NCI-H1105 treated with DMSO at 0.1 percent for 48 hours (cell line): ENCODE measurements at places on chromosomes 12 and 14.

GRCh38 chr14:77139540-77140358 lies 1.8 kb downstream of the ZDHHC22 start:
- DNase-seq: peak; percentile 67

- DNase-seq: no peak
These were observed 3.0 kb upstream of the GARIN2 start for GRCh38 chr14:67186172-67186768.

- DNase-seq: no peak
These were observed 291.7 kb upstream of the FAR2 start for GRCh38 chr12:28857369-28857768.

DNA sequence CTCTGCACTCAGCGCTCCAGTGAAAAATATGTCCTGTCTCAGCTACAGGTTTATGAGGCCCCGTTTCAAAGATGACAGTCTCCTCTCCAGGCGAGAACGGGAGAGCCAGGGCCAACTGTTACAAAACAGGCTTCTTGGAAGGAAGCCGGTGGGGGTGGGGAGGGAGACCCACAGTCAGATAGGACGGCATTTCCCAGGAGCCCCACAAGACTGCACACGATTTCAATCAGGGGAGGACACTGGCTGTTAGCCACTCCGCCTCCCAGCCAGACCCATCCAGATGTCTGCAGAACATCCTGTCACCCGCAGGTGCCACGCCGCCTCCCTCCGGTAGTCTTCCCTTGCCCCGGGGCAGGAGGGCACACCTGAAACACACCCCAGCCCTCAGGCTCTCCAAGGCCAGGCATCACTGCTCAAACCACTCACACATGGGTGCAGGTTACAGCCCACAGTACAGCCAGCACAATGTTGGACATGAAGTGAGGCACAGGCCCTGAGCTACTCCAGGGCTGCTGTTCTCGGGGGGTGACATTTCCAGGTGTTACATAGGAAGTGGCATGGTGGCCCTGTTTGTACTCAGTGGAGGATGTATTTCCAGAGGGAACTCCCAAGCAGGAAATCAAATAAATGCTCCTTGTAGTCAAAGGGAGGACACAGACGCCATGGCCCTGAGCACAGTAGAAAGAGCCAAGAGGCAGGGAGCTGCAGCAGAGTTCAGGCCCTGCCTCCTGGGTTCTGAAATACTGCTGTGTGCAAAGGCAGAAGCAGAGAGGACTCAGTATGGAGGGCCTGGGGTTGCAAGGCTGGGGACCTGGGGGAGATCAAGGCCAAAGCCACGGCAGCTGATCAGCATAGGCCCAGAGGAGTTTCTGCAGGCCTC lies 138.1 kb downstream of the BCL11B start:
- DNase-seq: no peak

GRCh38 chr12:120696626-120697025 lies 9.7 kb downstream of the MLEC start:
- DNase-seq: no peak

DNA sequence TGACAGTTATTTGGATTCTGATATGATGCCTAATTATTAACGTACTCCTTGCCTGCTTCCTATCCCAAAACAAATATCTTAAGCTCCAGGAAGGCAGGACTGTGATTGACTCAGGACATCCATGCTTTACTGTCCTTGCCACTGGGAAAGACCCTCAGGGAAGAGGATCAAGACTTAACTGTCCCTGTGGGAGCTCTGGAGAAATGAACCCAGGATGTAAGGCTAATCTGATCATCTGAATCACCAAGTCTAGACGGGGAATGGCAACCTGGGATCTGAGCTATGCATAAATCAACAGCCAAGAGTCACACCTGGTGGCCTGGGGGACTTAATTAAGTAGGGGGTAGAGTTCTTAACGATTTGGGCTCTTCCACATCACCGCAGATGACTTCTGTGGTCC lies 153.2 kb upstream of the BCL2L14 start:
- DNase-seq: no peak

GRCh38 chr14:33556382-33557121 lies 394.3 kb downstream of the EGLN3 start:
- no peak for DNase-seq

DNA sequence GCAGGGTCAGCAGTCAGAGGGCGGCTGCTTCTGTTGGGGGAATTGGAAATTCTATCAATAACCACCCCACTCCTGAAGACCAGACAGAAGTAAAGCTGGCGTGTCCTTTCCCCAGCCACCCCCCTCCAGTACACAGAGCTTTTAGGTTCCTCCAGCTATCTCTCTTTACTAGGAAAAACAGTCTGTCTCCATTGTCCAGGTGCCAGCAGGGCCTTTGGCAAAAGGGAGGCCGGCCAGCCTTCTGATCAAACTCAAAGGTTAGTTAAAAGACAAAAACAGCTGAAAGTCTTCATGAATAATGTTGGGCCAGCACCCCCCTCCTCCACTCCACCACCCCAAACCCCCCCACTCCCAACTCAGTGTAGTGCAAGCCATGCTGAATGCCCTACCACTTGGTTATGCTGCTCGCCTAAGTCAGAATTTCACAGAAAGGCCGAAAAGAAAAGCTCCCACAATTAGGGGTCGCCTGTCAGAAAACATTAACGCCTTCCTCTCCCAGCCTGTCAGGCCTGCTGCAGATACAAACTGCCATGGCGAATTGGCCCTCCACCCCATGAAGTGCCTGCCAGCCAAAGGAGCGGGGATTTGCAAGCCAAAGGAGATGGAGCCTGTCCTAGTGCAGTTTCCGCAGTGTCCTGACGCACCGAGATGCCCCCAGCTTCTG lies 8.9 kb downstream of the ASCL1 start:
- DNase-seq: no peak

GRCh38 chr14:54796961-54797360 lies 105.7 kb downstream of the GCH1 start:
- DNase-seq: no peak

DNA sequence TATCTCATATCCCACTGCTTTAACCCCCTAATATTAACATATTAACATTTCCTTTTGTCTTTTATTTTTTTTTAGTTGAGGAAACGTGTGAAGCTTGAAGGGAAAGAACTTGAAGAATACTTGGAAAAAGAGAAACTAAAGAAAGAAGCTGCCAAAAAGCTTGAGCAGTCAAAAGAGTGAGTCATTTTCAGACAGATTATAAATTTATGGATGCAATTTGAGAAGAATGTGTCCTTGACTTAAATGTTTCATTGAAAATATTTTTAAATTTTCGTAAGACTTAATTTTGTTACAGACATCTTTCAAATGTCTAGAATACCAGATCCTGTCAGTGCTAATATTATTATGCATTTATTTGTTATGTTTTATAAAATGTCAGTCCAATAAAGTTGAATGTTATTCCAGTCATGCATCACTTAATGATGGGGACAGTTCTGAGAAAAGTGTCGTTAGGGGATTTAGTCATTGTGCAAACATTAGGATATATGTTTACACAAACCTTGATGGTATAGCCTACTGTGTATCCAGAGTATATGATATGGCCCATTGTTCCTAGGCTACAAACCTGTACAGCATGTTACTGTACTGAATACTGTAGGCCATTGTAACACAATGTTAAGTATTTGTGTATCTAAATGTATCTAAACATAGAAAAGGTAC lies 32.6 kb downstream of the CPSF2 start:
- no peak for DNase-seq

DNA sequence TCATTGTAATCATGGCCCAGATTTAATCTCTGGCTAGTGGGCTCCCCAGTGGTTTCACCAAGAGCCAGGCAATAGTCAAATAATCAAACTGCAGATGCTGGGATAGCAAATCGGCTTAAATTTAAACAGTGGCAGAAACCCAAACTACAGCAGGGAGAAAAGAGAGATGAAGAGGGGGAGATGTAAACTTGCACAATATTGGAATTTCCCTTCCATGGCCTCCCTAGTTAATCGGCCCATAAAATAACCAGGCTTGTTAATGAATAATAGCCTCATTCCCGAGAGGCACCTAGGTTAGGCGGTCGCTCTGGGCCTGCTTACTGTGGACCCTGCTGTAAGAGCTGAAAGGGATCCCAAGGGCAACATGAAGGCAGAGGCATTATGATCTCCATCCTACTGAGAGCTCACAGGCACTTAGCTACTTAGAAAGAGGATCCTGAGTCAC lies 116.2 kb downstream of the NUAK1 start:
- DNase-seq: no peak

GRCh38 chr14:60311417-60311816 lies 62.4 kb downstream of the PPM1A start:
- no peak for DNase-seq

DNA sequence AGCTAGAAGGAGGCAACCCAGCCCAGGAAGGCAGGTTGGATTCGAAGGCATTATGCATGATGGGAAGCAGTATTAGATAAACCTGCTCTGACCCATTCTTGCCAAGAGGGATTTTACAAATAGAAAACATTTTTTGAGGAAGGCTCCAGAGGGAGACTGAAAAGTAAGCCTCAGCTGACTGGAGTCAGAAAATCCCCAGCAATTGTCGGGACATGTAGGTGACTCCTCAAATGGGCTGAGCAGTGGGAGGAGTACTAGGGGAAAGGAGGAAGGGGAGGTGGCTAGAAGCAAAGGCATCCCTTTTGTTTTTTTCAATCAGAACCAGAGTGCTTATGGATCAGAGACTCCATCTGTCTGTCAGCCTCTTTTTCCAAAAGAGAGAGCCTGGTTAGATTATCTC lies 138.1 kb upstream of the NTF3 start:
- DNase-seq: no peak

- DNase-seq: no peak
These were observed 964.2 kb downstream of the NRXN3 start for GRCh38 chr14:79134361-79134760.

DNA sequence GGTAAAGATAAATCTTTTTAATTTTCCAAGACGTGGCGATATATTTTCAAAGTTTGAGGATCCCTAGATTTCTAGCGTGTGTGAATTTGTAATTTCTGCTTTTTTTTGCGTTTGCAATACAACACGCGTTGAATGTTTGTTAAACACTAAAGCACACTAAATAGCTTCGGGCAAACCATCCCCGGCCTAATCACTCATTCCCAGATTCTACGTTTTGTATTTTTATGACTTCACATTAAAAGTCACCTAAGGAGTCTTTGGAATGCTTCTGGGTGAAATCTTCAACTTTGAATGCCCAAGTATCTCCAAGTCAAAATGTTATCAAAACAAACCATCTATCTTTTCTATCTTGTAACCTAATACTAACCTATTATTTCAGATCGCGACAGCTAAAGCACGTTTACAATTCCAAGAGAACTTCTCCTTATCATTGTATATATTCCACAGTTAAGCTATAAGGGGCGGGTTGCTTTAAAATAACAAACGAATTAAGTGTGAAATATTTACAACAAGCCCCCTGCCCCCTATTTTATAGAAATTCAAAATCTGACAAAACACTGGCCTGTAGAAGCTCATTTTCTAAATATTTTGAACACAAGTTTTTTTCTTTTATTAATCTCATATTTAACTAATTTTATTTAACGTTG lies 1.1 kb downstream of the ALX1 start:
- DNase-seq: no peak

GRCh38 chr12:52496590-52497071 lies 3.6 kb upstream of the KRT6A start:
- DNase-seq: no peak

- DNase-seq: no peak
These were observed 111.0 kb downstream of the BICD1 start for GRCh38 chr12:32217354-32218310.

- DNase-seq: no peak
These were observed 4.5 kb downstream of the TMED8 start for GRCh38 chr14:77372304-77372841.

DNA sequence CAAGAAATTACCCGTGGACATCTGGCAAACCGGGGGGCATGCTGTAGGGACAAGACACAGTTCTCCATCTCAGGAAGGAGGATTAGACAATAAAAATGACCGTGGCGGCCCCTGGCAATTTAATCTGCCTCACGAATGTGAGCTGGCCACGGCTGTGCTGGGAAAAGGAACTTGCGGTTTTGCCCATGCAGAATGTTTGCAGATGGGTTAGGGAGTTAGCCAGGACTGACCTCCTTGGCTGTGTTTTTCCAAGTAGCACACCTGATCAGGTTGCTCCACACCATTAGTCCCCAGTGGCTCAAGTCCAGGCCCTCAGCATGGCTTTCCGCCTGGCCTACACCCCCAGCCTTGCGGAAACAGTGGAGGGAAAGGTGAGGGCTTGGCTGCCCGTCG lies 20.8 kb downstream of the TPCN1 start:
- DNase-seq: no peak

DNA sequence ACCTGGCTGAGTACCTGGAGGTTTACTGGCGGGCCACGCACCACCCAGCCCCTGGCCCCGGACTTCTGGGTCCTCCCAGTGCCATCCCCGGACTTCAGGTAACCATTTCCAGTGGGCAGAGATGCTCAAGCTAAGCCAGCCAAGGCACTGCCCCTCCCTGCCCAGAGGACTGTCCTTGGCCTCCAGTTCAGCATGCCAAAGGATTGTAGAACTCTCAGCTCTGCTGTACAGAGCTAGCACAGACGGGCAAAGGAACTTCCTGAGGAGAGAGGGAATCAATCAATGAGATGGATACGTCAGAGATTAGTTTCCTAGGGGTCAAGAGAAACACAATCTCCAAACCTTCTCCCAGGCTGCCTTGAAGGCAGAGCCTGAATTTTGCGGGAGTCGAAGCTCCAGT lies 8.7 kb downstream of the CACNB3 start:
- no peak for DNase-seq

GRCh38 chr14:73895939-73896338 lies 9.3 kb downstream of the ZNF410 start:
- no peak for DNase-seq

- DNase-seq: no peak
These were observed 3.7 kb downstream of the PPP4R4 start for GRCh38 chr14:94177806-94178205.

DNA sequence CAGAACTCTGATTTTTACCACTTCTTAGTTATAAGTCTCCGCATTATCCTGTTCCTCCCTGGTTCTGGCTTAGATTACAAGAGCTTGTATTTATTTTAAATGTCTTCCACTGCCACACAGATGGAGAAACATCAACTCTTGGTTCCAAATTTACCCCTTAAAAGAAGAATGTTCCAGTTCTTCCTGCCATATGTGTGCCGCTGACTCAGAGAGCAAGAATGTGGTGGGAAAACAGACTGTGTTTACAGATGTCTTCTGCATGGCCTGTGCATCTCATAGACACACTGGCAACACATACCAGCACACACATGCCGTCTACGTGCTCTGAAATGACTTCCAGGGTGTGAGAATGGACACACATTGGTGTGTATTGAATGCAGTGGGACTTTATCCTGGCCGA lies 383.0 kb downstream of the LRIG3 start:
- DNase-seq: no peak

DNA sequence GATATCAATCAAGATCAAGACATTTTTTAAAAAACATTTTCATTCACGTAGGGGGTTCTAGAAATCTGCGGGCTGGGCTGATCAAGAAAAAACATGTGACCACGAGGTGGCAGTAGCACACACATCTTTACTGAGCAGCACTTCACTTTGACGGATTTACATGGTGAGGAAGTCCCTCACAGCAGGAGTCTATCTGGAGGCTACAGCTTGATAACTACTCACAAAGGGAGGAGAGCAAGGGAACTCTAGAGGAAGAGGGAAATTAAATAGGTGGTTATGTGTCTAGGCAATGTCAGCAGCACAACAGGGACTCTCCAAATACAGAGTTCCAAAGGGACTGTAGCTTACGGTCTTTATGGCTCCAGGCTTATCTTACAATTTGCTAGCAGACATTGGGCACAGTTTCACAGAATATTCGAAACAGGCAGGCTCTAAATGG lies 248.1 kb downstream of the DPY19L2 start:
- peak; percentile 70 for DNase-seq

GRCh38 chr12:59927032-59927431 lies 331.2 kb downstream of the SLC16A7 start:
- no peak for DNase-seq
